ENCODE measurements at places on chromosomes 1 and 21. TPM values are rescaled to one million over a fixed set of nuclear protein-coding genes. Genes with fewer than 3 reads are reported as not detected.

- no peaks in the 10 kb centered on the region for H3K4me1 ChIP-seq
- DNase-seq = no peak
Observed at GRCh38 chr1:152752225-152752624, 5.6 kb upstream of the KPRP start.

DNA sequence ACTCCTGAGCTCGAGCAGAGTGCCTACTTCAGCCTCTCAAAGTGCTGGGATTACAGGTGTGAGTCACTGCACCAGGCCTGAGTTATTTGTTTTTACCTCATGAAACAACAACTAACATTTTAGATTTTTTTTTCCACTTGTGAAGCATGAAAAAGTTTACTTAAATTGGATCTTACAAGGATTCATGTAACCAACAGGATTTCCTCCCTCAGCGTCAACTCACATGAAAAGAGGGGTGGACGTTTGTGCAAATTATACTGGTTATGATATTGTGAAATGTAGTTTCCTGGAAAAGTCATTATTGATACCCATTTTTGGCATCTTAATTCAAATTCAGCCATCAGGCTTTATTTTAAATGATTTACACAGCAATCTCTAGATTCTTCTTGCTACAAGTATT lies 6.5 kb downstream of the CNST start:
- peak overlapping the region; percentile 72 for H3K27ac ChIP-seq
- peaks cover 2% of the 10 kb centered on the region for H3K36me3 ChIP-seq
- no peak for DNase-seq

DNA sequence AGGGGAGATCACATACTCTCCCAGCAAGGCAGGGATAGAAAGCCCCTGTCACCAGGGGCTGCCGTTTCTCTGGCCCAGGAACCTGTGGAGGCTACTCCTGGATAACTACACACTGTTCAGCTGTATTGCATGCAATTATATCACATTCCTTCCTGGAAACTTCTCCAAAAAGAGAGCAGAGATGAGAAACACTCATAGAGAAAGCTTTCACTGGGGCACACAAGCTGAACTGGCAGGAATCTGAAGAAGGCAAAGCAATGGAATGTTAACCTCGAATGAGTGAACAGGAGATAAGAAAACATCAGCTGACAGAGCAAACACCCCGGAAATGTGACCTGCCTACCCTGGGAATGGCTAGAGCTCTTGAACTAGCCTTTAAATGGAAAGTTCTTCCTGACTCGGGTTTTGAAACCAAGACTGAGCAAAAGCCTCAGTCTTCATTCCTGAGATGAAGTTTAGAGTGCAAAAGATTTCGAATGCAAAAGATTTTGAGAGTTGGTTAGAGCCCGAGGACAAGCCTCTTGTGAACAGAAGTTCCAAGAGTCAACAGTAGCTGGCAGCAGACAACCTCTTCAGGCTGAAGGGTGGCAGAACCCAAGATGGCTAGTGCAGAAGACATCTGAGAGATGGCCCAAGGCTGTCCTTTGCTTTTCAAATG lies 32.3 kb downstream of the CCN1 start:
- H3K4me1 ChIP-seq = peaks cover 70% of the 10 kb centered on the region
- no peak for DNase-seq
- H3K4me3 ChIP-seq = peak overlapping the region; percentile 55

- peaks cover 23% of the 10 kb centered on the region for H3K36me3 ChIP-seq
- no peak overlapping the region for H3K27ac ChIP-seq
- no peak for DNase-seq
- H3K4me1 ChIP-seq = no peaks in the 10 kb centered on the region
Observed at GRCh38 chr21:17784604-17785402, 34.4 kb downstream of the C21orf91 start.

DNA sequence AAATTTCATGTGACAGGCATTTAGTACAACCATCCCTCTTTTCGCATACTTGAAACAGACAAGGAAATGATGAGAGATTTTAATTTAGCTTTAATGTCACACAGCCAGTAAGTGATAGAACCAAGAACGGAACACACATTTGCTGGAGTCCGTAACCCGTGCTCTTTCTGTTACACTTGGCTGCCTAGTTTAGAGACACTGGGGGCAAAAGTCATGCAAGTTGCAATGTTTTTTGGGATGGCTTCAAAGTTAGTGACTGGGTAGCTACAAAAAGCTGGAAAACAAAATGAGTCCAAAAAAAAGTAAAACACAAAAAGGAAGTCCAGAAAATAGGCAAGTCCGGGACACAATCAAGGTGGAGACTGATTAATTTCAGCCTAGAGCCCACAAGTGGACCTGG lies 5.9 kb downstream of the NID1 start:
- DNase-seq = no peak
- peaks cover 29% of the 10 kb centered on the region for H3K4me1 ChIP-seq
- H3K27me3 ChIP-seq = no peaks in the 10 kb centered on the region
- H3K4me3 ChIP-seq = no peak overlapping the region

GRCh38 chr1:109488696-109489095 lies 5.0 kb downstream of the ATXN7L2 start:
- no peak overlapping the region for H3K4me3 ChIP-seq
- H3K4me1 ChIP-seq = peaks cover 22% of the 10 kb centered on the region
- H3K27ac ChIP-seq = no peak overlapping the region
- no peak for DNase-seq
- no peaks in the 10 kb centered on the region for H3K27me3 ChIP-seq
- peaks cover 6% of the 10 kb centered on the region for H3K36me3 ChIP-seq

DNA sequence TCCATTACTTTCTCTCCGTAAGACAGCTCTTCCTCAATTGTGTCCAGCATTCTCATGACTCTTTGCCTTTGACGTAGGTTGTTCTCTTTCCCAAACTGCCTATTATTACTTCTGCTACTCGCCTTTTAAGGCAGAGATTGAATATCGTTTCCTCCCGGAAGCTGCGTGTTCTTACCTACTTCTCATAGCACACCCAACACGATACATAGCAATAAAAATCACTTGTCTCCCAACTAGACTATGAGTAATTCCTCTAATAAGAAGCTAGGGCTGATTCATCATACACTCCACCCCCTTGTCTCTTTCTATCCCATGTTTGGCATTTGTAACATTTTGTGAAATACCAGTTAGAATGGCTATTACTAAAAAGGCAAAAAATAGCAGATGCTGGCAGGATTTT lies 55.8 kb upstream of the SGIP1 start:
- H3K27me3 ChIP-seq = no peaks in the 10 kb centered on the region
- peaks cover 17% of the 10 kb centered on the region for H3K4me1 ChIP-seq
- no peak overlapping the region for H3K4me3 ChIP-seq
- no peak for DNase-seq
- H3K36me3 ChIP-seq = no peaks in the 10 kb centered on the region

DNA sequence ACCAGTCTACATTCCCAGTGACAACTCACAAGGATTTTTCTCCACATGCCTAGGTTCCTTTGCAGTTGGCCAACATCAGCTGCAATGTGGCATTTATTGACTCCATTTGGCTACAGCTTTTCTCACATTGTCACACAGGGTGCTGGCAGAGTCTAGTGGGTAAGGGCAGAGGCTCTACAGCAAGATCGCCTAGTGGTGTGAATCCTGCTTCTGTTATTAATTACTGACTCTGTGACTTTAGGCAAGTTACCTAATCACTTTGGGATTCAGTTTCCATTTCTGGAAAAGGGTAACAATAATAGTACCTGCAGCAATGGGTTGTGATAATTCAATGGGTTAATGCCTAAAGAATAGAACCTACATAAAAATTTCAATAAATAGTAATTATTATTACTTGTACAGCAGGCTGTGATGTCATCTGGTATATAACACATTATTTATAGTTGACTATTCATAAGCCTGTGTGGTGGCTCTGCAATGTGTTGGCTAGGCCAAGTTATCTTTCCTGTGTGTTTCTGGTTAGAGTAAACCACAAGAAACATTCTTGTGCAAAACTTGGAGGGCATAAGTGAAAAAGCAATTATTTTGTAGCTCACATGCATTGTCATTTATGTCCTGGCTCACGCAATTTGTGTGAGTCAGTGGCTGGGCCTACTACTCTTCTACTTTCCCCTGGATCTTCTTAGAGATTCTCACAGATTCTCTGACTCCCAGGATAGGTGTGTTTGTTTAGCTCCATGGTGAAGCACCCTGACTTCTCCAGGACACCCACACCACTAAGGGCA lies 59.5 kb downstream of the PTGS2 start:
- H3K27me3 ChIP-seq = no peaks in the 10 kb centered on the region
- H3K36me3 ChIP-seq = no peaks in the 10 kb centered on the region
- H3K27ac ChIP-seq = no peak overlapping the region
- no peak for DNase-seq
- H3K4me3 ChIP-seq = no peak overlapping the region

DNA sequence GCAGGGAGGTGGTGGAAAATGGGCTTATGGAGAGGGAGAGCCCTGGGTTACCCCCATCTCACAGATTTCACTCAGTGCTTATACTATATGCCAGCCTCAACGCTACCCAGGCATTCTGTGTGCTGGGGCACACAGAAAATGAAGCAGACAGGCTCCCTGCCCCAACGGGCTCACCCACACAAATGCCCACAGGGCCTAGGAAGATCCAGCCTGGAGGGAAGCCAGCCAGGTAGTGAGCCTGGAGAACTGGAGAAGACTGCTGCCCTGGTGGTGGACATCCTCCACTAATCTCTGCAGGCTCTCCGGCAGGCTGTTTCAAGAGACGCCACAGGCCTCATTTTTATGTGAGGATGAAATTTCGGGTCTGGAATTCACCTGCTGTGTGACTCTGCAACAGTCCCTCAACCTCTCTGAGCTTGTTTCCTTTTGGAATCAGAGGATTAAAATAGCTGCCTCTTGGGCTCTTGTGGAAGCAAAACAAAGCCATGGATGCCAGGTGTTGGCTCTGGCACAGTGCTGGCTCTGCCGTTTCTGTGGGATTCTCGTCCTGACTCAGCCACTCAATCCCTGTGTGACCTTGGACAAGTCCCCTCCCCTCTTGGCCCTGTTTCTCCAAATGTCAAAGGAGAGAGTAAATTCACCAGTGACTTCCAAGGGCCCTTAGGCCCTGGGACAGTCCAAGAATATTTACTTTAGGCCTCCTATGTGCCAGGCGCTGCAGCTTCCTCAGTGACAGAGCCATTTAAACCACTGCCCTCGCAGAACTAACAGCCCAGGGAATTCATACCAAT lies 3.6 kb downstream of the PAQR7 start:
- peaks cover 19% of the 10 kb centered on the region for H3K4me1 ChIP-seq
- no peak overlapping the region for H3K4me3 ChIP-seq
- H3K27me3 ChIP-seq = no peaks in the 10 kb centered on the region
- no peak overlapping the region for H3K27ac ChIP-seq
- DNase-seq = no peak
- H3K36me3 ChIP-seq = peaks cover 3% of the 10 kb centered on the region

- no peaks in the 10 kb centered on the region for H3K36me3 ChIP-seq
- no peaks in the 10 kb centered on the region for H3K4me1 ChIP-seq
- H3K4me3 ChIP-seq = no peak overlapping the region
Observed at GRCh38 chr1:107124694-107125093, 16.1 kb upstream of the NTNG1 start.

- H3K4me1 ChIP-seq = no peaks in the 10 kb centered on the region
- H3K27ac ChIP-seq = no peak overlapping the region
- DNase-seq = no peak
- no peaks in the 10 kb centered on the region for H3K27me3 ChIP-seq
- H3K4me3 ChIP-seq = no peak overlapping the region
- H3K36me3 ChIP-seq = no peaks in the 10 kb centered on the region
Observed at GRCh38 chr1:18874600-18874999, 15.1 kb upstream of the TAS1R2 start.

- no peak for DNase-seq
- H3K4me1 ChIP-seq = no peaks in the 10 kb centered on the region
- peaks cover 45% of the 10 kb centered on the region for H3K27me3 ChIP-seq
- no peak overlapping the region for H3K27ac ChIP-seq
- peaks cover 2% of the 10 kb centered on the region for H3K36me3 ChIP-seq
Observed at GRCh38 chr1:51044834-51045233, 57.2 kb upstream of the C1orf185 start.

DNA sequence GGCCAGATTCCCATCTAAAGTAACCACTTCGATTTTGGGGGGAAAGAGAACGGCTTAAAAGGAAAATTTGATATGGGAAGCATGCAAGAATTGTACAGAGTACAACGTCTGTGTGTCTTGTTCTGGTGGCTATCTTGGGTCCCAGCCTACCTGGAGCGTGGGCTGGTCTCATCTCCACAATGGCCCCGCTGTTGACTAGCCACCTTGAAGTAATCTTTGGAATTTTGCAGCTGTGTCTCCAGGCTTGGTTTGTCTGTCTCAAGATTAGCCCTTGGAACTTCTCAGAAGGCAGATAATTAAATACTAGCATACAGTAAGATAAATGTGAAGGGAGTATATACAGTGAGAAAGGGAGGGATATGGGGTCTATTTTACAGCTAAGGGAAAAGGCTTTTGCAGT lies 1.3 kb upstream of the CC2D1B start:
- H3K27ac ChIP-seq = no peak overlapping the region
- no peak for DNase-seq
- no peaks in the 10 kb centered on the region for H3K27me3 ChIP-seq
- H3K4me3 ChIP-seq = peak overlapping the region; percentile 24
- H3K4me1 ChIP-seq = peaks cover 24% of the 10 kb centered on the region

GRCh38 chr1:83011265-83011664 lies 987.7 kb downstream of the TTLL7 start:
- no peaks in the 10 kb centered on the region for H3K36me3 ChIP-seq
- H3K4me1 ChIP-seq = no peaks in the 10 kb centered on the region
- H3K4me3 ChIP-seq = no peak overlapping the region
- DNase-seq = no peak
- H3K27ac ChIP-seq = no peak overlapping the region
- peaks cover 3% of the 10 kb centered on the region for H3K27me3 ChIP-seq

- H3K4me3 ChIP-seq = no peak overlapping the region
- DNase-seq = no peak
- H3K27me3 ChIP-seq = no peaks in the 10 kb centered on the region
- peaks cover 46% of the 10 kb centered on the region for H3K4me1 ChIP-seq
- no peaks in the 10 kb centered on the region for H3K36me3 ChIP-seq
- peak overlapping the region; percentile 27 for H3K27ac ChIP-seq
Observed at GRCh38 chr1:218467101-218468072, 122.3 kb downstream of the TGFB2 start.

- no peak overlapping the region for H3K4me3 ChIP-seq
- DNase-seq = no peak
- no peaks in the 10 kb centered on the region for H3K36me3 ChIP-seq
Observed at GRCh38 chr1:61605607-61606321, 119.2 kb downstream of the TM2D1 start.

- H3K27ac ChIP-seq = no peak overlapping the region
- no peaks in the 10 kb centered on the region for H3K36me3 ChIP-seq
- no peak for DNase-seq
- no peak overlapping the region for H3K4me3 ChIP-seq
- peaks cover 14% of the 10 kb centered on the region for H3K4me1 ChIP-seq
Observed at GRCh38 chr21:38258521-38259485, 2.0 kb downstream of the KCNJ15 start.

Gene RGS1
- total RNA-seq = not detected

Gene RNU1-1
- 2,650 TPM for total RNA-seq

Gene OR2T6
- total RNA-seq = not detected

Gene PALMD
- total RNA-seq = 7.0 TPM

Gene GBP4
- total RNA-seq = not detected

Gene SLC1A7
- not detected for total RNA-seq

Data from osteocyte (in vitro differentiated cells).